ENCODE measurements at places on chromosomes 1 and 21. TPM values are rescaled to one million over a fixed set of nuclear protein-coding genes. Genes with fewer than 3 reads are reported as not detected.
A peak's percentile ranks its signal among the peaks of the same experiment; 100 is the strongest.

DCST2 gene
- 1.3 TPM for total RNA-seq

PPM1J gene
- total RNA-seq: 2.1 TPM

GBP5 gene
- total RNA-seq: 1.2 TPM

CATSPERE gene
- 0.64 TPM for total RNA-seq

SLFNL1 gene
- total RNA-seq: 0.08 TPM

FBLIM1 gene
- total RNA-seq: 56.5 TPM

VWA5B1 gene
- not detected for total RNA-seq

PADI2 gene
- 0.92 TPM for total RNA-seq

CAMK2N1 gene
- total RNA-seq: 7.7 TPM

ASTN1 gene
- total RNA-seq: not detected

RYR2 gene
- total RNA-seq: 0.28 TPM

DNA sequence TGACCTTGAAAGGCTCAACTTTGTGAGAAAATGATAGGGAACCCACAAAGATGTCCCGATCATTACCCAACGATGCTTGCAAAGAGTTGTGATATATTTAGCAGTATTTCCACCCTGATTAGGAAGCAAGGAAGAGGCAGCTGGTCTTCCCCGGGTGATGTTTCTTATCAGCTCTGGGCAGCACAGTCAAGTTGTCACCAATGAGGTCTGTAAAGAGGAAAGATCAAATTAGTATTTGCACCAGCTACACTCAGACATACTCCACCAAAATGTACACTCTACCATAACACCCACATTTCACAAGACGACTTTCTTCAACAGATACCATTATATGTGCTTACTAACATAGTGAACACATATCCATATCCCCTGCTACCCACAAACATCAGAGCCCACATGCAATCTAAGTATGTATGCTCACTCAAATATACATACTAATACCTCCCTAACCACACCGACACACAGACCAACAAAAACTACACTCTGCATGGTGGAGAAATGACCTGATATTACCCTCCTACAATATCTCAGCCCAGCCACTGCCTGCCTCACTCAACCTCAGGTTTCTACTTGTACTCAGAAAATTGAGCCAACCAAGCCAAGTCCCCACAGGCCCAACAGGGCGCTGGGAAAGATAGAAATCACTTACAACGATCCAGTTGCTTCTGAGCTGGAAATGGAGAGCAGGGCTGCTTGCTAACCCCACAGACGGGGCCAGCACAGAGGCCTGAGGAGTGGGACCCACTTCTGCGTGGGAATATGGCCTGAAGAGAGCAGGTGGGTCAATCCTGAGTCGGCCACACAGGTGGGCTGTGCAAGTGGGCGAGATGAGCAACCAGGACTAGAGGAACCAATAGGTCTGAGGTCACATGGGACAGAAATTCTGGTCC is 4.6 kb upstream of the BTG2 start:
- ATAC-seq: no peak

DNA sequence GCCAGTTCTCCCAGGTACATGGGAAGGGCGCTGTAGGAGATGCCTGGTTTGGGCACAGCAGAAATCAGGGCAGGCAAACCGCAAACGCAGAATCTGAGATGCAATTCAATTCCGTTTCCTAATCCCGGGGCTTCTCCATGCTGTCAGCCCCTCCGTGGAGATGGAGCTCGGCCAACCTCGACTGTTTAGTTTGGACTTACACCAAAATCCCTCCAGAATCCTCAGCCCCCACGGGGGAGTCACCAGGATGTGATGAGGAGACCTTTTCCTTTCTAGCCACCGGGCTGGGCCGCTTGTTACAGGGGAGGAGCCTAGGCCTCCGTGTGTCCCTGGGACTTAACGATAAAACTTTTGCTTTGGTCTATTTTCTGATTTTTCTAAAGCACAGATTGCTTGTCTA is 7.9 kb downstream of the SLC2A7 start:
- ATAC-seq: no peak

DNA sequence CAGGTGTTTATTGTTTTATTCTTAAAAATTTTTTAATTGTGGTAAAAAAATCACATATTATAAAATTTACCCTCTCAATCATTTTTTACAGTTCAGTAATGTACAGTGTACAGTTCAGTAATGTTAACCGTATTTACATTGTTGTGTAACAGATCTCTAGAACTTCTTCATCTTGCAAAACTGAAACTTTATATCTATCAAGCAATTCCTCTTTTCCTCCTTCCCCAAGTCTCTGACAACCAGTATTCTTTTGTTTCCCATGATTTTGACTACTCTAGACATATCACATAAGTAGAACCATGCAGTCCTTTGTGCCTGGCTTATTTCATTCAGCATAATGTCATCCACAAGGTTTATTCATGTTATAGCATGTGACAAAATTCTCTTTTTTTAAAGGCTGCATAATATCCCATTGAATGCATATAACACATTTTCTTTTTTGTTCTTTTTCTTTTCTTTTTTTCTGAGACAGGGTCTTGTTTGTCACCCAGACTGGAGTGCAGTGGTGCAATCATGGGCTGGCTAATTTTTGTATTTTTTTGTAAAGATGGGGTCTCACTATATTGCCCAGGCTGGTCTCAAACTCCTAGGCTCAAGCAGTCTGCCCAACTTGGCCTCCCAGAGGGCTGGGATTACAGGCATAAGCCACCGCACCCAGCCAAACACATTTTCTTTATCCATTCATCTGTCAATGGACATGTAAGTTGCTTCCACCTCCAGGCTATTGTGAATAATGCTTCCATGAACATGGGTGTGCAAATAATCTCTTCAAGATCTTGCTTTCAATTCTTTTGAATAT is 17.2 kb upstream of the RCSD1 start:
- ATAC-seq: no peak

- ATAC-seq: no peak
Observed at GRCh38 chr1:97047421-97047793, 325.8 kb downstream of the PTBP2 start.

DNA sequence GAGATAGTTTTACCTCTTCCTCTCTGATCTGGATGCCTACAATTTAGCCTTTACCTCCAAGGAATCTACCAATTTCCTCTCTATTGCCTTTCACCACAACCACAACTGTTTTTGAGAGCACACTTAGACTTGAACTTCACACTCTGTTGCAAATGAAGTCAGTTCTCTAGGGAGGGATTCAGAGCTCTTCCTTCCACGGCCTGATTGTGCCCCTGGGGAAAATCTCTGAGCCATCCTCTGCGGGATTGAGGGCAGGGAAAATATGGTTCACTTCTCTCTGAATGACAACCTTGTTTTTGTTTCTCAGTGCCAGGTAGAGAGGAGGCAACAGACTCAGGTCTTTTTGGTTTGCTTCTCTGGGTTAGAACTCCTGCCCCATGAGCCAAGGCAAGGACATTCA is 35.4 kb upstream of the BCL10 start:
- ATAC-seq: no peak

GRCh38 chr21:38264571-38264970 is 7.8 kb downstream of the KCNJ15 start:
- ATAC-seq: no peak

DNA sequence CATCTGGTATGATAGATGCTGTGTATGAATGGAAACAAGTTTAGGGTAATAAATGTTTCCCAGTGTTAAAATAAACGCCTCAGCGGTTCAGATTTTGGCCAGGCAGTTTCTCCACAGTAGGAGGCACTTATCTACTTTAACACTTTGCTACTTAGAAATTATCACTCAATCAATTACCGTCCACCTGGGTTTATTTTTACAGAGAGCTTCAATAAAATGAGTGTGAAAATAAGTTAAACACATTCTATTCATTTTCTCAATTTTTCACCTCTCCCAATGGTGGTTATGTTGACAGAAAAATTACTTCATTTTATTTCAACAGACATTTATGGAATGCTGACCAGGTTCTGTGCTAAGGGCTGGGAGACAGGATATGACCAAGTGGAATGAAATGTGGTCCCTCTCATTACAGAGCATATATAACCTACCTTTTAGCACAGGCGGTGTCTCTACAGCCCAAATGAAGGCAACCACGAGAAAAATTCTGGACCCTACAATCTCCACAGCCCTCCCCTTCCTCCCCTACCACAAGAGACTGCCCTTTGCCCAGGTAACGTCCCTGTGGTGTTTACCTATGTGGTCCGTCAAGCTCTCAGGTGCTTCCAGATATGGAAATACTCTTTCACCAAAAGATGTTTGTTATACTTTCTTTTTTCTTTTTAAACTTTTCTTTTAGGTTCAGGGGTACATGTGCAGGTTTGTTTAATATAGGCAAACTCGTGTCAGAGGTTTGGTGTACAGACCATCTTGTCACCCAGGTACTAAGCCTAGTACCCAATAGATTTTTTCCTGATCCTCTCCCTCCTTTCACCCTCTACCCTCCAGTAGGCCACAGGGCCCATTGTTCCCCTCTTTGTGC is 105.5 kb downstream of the HLCS start:
- no peak for ATAC-seq

GRCh38 chr21:38766987-38767722 is 38.6 kb upstream of the ETS2 start:
- ATAC-seq: peak; percentile 68

DNA sequence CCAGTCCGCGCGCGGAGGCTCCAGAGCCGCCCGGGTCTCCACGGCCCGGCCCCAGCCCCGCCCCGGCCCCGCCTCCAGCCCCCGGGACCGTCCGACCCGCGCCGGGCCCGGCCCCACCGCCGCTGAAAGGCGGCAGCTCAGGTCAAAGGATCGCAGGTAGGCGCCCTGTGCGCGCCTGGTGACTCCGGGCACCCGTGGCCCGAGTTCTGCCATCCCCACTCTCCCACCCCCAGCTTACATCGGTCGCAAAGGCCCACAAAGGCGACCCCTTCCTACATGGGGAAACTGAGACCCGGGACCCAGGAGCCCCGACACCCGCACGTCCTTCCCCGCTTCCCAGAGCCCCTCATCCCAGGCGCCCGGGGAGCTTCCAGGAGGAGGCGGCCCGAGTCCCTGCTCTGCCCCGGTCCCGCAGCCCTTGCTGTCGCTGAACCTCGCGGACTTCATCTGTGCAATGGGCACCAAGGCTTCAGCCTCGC is at the start of gene TMEM200B:
Gene TMEM200B, minus strand, starts transcription at position 17 of the 479 bp plus-strand sequence. CDS start 2,075 bp downstream, outside the sequence.
- ATAC-seq: no peak

- no peak for ATAC-seq
Observed at GRCh38 chr1:202750761-202751160, 40.5 kb upstream of the SYT2 start.

- peak; percentile 88 for ATAC-seq
Observed at GRCh38 chr1:214573386-214574318, 22.2 kb upstream of the PTPN14 start.

DNA sequence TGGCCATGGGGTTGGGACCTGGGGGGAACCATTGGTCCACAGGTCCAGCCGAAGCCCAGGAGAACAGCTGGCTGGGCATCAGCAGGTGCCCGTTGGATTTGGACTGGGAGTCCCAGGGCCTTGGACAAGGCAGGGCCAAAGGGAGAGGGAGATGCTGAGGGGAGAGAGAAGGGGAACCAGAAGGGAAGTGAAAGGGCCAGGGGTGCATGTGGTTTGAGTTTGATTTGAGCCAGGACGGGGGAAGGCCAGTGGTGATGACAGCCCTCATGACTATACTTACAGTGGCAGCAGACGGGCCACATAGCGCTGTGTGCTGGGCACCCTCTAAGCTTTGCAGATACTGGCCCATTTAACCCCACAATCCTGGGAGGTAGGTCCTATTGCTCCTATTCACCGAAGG is 18.8 kb downstream of the AGRN start:
- no peak for ATAC-seq

GRCh38 chr1:1989102-1989542 is 14.5 kb downstream of the CFAP74 start:
- ATAC-seq: peak; percentile 15
